ENCODE measurements at places on chromosomes 6 and 20.

GRCh38 chr20:1832634-1833033 lies 62.6 kb upstream of the SIRPA start:
- DNase-seq, result no peak

- no peak for DNase-seq
Observed at GRCh38 chr6:16621002-16621401, 140.3 kb downstream of the ATXN1 start.

DNA sequence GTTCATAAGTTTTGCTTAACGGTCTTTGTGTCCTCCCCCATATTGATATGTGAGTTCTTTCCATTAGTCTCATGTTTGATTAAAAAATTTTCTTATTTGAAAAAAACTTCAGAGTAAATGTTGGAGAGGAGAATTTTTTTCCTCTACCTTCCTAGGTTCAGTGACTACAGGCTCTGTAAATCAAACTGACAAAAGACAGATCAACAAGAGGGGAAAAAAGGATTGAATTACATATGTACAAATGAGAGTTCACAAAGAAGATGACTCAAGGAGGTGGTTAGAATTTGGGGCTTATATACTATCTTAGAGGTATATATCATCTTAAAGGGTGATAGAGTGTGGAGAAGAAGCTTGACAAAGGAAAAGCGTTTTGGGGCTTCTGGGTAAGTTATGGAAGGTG lies 5.6 kb downstream of the TMC2 start:
- no peak for DNase-seq

DNA sequence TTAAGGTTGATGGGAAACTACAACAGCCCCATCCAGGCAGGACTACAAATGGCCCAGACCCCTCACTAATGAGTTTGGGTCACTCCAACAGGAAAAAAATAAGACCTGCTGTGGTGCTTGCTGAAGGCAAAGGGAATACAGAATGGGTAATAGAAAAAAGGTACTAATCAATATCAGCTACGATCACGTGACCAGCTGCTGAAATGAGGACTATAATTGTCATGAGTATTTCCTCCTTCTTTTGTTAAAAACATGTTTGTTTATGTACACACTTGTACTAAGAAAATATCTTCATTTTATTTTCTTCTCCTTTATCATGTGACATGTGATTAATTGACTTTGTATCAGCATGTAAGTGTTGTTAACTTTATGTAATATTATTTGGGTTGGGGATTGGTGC lies 199.9 kb downstream of the GJA1 start:
- DNase-seq, result no peak

DNA sequence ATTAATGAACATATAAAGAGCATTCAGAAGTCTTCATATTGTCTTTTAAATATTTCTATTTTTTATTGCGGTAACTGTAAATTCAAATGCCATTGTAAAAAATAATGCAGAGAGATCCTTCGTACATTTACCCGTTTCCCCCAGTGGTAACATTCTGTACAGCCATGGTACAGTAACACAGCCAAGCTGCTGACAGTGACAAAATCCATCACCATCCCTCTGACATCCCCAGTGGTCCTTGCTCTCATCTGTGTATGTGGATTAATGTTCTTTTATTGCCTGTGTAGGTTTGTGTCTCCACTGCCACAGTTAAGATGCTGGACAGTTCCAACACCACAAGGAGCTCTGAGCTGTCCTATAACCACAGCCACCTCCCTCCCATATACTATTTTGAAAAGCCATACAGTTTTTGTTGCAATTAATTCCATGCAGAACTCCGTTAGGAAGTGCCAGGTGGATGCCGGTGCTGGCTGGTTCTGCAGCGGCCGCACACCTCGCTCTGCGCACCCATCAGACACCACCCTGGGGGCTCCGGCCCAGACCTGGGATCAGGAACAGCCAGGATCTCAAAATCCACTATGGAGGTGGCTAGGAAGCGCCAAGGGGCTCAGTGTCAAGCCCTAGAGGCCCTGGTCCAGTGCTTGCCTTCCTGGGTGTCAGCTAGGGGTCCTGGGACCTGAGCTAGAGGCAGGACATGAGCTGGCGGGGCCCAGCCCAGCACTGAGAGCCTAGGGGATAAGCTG lies 93.1 kb upstream of the PMEPA1 start:
- no peak for DNase-seq

DNA sequence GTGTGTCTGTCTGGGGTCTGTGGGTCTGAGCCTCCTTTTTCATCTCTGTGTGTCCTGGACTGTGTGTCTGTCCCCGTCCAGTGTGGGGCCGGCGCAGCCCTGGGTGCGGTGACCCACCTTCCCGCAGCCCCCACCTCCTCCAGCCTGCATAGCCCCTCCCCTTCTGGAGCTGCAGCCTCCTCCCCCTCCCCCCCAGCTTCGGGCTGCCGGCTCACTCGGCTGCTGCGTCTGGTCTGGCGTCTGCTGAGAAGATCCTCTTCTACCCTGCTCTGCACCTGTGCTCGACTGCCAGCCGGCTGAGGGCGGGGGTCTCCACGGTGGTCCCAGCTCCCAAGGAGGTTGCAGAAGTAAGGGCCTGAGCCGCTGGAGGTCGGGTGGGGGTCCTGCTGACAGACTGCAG lies 7.6 kb upstream of the LKAAEAR1 start:
- no peak for DNase-seq

DNA sequence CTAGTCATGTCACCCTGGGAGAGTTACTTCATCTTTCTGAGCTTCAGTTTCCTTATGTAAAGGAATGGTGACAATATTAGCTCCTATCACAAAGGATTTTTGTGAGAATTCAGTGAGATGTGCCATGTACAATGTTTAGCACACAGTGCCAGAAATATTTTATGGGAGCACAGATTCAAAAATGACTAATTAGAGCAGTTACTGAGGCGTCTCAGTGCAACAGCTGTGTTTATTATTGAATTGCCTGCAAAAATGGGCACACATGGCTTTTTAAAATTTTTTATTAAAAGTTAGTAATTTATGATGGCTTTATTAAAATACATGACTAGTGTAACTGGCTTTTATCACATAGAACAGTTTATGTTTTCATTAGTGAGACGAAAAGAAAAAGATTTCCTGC lies 134.3 kb upstream of the AHI1 start:
- no peak for DNase-seq

Measured in NCI-H2081 treated with DMSO at 0.1 percent for 48 hours (cell line).